ENCODE measurements at places on chromosomes 16 and 17.

DNA sequence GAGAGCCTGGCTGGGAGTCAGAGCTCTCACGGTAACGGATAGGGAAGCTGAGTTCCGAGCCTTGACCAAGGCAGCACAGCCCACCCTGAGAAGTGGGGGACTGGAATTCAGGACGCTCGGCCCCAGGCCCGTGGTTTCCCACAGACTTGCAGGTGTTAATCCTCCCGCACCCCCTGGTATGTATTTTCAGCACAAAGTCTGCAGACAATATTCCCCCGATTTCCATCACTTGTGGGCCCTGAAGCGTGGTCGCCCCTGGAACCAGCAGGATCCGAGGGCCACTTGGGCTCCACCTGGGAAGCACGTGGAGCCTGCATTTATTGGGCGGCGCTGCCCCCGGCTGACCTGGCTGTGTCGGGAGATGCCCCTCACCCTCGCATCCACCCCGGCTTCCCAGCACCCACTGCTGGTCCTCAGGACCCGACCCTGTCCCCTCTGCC is 60.2 kb downstream of the WSB1 start:
- no peak for DNase-seq

GRCh38 chr16:55660026-55660425 is 4.2 kb downstream of the SLC6A2 start:
- DNase-seq: no peak

DNA sequence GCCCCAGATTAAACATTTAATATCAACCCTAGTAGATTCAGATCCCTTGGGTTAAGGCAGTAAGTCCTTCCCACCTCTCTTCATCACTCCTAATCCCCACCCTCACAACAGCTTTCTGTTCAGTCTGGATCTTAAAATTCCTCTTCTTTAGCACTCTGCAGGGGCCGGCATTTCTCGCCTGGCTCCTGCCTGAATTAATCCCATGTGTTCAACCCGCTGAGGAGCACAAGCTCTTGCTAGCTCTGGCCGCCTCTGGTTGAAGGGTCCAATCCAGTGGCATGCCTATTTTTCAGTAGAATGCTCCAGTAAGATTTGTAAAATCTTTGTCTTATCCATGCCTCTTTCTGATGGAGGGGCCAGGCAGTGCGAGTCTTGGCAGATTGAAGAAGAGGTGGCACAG is 59.2 kb downstream of the CYB5B start:
- no peak for DNase-seq

- no peak for DNase-seq
These were observed 8.2 kb downstream of the CAPN15 start for GRCh38 chr16:535446-536405.

- no peak for DNase-seq
These were observed 32.1 kb upstream of the CDC42EP4 start for GRCh38 chr17:73343739-73344454.

DNA sequence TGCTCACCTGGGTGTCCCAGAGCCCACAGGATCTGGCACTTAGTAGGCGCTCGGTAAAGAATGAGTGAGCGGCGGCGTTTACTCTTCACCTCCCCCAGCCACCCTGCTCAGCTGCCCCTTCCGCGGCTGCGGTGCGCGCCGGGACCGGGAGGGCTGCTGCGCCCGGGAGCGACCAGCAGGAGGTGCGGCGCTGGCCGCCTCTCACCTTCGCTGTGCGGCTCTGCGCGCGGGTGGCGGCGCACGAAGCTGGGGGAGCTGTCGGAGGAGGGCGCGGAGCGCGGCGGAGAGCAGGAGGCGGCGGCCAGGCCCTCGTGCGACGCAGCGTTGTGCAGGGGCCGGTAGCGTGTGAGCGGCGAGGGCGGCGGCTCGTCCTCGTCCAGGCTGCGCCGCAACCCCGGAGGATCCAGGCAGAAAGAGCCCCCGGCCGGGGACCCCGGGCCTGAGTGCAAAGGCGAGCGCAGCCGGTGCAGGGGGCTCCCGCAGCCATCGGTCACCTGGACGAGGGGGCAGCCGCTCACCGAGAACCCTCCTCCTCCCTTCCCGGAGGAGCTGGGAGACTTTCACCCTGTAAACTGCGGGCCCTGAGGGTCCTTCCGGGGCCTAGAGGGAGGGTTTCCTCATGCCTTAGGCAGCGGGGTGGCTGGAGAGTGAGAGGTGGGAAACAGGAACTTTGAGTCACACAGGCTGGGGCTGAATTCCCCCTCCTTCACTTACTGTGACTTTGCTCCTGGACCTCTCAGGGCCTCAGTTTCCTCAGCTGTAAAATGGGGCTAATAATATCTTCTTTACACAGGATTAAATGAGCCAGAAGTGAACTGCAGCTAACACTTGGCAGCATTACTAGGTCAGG is 12.5 kb downstream of the SAMD14 start:
- DNase-seq: peak; percentile 78

DNA sequence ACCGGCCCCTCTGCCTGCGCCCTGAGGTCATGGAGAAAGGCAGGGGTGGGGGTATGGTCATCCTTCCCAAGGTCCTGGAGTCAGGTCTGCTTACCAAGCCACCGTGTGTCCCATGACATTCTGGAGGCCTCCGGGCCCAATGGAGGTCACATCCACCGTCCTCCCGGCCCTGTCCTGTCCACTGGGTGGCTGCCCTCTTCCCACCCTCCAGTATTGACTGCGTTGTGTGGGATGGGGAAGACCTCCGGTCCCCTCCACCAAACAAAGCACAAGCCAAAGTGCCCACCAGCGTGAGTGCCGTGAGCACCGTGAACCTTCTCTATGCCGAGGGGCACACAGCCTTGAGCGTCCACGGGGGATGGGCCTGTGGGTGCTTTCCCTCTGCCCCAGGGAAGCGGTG is 37.2 kb downstream of the LMF1 start:
- DNase-seq: no peak

DNA sequence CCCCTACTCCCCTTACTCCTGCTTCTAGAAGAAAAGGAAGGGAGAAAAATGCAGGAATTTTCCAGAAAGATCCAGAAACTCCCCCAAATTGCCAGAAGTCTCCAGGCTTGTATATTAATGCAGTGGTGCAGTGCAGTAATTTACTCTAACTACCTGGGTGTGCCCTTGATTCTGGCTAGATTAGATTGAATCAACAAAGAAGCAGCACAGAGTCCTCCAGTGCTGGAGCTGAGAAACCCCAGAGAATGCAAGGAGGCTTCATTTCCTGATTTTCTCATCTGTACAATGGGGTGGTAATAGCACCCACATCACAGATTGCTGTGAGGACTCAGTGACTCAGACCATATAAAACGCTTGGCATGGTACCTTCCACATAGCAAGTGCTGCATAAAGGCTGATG is 247.3 kb upstream of the RPL38 start:
- DNase-seq: no peak

DNA sequence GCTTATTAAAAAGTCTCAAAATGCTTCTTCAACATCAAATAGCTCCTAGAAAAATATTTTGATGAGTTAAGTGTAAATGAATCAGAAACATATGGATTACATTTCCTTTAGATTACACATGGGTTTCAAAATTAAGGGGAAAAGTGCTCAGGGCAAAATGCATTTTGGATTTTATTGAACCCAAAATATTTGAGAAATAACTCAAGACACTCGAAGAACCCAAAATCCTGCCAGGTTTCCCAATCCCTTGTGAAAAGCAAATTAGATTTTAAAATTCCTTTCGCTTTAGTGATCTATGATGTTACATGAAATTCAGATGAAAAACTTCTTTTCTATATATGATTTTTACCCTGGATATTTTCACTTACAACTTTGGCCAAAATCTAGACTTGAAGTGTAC is 847.4 kb upstream of the SOX9 start:
- DNase-seq: no peak

GRCh38 chr17:8753976-8754440 is 4.3 kb downstream of the SPDYE4 start:
- DNase-seq: no peak

- DNase-seq: no peak
These were observed 5.1 kb upstream of the SPAG7 start for GRCh38 chr17:4972752-4973151.

DNA sequence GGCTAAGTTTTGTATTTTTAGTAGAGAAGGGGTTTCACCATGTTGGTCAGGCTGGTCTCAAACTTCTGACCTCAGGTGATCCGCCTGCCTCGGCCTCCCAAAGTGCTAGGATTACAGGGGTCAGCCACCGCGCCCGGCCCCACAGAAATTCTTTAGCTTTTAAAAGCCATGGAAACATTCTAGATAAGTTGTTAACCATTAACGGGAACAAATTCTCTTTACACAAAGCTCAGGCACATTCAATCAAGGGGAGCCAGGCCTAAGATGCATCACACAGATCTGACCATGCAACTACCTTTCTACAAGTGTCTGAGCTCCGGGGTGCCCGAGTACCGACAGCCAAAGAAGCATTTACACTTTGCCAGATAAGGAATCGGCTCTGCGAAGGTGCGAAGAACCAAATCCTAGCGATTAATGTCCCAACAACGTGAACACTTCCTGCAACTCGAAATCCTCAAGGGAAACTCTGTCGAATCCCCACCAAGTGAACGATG is 1.0 kb downstream of the EMC8 start:
- no peak for DNase-seq

GRCh38 chr17:63960006-63960405 is 12.7 kb downstream of the SCN4A start:
- no peak for DNase-seq

DNA sequence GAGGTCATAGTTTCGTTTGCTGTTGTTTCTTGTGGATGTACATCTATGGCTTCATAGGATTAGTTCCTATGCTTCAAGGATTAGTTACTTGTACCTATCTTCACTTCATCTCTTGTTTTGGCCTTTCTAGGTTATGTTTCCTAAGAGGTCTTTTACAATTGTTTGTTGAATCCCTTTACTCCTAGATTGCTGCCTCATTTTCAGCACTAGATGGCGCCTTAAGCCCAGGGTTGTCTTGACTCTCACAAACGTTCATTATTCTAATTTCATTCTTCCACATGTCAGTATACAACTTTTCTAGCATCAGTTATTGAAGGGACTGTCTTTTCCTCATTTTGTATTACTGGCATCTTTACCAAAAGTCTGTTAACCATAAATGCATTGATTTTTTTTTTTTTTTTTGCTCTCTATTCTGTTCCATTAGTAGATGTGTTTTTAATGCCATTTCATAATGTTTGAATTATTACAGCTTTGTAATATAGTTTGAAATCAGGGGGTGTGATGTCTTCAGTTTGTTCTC is 45.0 kb upstream of the NACA2 start:
- peak; percentile 8 for DNase-seq

- DNase-seq: no peak
These were observed 24.7 kb upstream of the CDRT15 start for GRCh38 chr17:14261406-14261805.

GRCh38 chr17:55757659-55758058 is 6.8 kb downstream of the PCTP start:
- no peak for DNase-seq

GRCh38 chr17:83174362-83175118 is 95.1 kb downstream of the METRNL start:
- DNase-seq: no peak

GRCh38 chr16:85567935-85568334 is 45.2 kb upstream of the GSE1 start:
- no peak for DNase-seq

DNA sequence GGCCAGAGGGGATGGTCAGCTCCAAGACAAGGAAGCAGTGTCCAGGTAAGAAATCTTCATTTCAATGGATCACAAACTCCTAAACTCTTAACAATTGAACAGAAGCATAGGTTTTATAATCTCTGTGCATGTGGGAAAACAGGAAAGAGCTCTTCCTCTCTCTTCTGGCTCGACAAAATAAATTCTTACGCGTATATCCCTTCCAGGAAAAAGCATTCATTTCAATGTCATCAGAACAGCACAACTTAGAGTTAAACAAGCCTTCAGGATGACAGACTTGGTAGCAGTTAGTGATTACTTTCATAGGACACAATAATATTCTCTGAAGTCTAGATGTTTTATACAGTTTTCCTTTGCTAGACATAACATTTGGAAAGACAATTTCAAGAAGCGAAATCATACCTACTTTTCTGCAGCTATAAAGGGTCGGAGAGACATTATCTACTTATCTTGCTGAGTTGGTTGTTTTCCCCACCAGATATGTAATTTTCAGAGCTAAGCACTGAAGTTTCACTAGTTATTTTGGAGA is 19.3 kb upstream of the SLC35G3 start:
- no peak for DNase-seq

- no peak for DNase-seq
These were observed 1.3 kb downstream of the RILP start for GRCh38 chr17:1648173-1648962.

- no peak for DNase-seq
These were observed 39.9 kb upstream of the ZC3H18 start for GRCh38 chr16:88530051-88530857.

DNA sequence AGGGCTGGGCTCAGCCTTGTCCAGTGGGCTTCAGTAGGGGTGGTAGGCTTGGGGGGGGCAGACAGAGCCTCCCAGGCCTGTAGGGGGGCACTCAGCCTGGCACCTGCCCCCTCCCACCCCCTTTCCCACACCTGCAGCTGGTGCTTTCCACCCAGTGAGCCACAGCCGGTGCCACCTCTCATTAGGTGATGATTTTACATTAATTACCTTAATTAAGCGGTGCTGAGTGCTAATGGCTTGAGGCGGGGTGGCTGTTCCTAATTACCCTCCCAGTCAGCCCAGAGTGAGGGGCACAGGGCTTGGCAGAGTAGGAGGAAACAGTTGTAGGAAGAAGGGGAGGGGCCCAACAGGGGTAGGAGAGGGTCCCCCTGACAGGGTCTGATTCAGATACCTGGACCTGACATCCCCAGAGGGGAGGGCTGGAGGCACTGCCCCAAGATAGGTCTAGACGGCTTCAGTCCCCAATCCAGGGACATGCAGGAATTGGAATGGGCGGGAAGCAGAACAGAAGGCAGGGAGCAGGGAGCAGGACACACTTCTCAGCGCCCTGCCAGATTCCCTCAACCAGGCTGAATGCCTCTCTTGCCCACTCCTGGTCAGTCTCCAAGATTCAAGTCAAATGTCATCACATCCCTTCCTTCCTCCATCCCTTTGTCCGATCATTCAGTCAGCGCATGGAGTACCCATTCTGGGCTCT is 26.5 kb upstream of the PHF12 start:
- DNase-seq: no peak

DNA sequence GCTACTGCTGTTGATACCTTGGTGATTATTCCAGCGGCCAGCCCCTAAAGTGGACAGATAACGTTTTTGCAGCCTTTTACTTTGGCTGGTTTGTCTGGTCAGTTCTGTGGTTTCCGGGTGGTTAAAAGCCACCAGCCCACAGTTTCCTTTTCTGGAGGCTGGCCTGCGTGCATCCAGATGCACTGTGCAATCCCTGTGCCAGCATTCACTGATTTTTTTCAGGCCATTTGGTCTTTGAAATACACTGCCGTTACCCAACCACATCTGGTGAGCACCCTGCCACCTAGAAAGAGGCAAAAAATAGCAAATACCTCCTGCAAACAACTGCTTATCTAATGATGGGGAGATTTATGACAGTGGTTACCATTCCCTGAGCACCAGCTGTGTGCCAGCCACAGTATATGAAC is 797 bp downstream of the NUDT7 start:
- no peak for DNase-seq

DNA sequence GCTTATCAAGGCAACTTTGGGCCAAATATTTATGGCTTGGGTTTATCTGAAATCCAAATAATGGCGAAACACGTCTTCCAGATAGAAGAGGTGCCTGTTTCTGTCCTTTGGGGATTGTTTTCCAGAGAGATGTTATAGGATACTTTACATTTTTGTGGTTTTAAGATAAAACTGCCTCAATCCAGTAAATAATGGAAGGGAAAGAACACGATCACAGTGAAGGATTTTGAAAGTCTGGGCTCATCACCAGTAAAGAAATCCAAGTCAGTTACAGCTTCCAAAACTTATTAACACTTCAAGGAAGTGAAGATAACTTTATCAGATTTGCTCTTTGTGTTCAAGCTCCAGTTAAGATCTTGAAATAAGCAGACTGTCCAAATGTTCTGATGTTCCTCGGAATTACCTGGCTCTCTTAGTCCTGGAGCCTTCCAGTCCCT is 30.1 kb downstream of the DNAH2 start:
- DNase-seq: no peak
